ENCODE measurements at places on chromosomes 3 and 15.

DNA sequence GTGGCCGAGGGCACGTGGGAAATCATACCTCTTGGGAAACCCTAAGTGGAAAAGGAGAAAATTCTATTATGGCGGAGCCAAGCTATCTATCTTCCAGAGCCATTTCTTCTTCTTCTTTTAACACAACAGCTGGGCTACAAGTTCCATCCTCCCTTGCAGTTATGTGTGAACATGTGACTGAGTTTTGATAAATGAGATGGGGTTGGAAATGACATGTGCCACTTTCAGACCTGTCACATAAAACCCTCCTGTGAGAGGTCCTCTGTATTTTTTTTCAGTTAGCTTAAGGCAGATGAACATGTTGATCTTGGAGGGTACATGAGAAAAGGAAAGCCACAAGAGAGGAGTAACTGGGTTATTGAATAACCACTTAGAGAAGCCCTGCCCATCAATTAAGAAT, 47.9 kb downstream of the AGBL1 start:
- DNase-seq = no peak

- DNase-seq = peak; percentile 61
These were observed 22.8 kb downstream of the SLC9A9 start for GRCh38 chr3:143825513-143825912.

DNA sequence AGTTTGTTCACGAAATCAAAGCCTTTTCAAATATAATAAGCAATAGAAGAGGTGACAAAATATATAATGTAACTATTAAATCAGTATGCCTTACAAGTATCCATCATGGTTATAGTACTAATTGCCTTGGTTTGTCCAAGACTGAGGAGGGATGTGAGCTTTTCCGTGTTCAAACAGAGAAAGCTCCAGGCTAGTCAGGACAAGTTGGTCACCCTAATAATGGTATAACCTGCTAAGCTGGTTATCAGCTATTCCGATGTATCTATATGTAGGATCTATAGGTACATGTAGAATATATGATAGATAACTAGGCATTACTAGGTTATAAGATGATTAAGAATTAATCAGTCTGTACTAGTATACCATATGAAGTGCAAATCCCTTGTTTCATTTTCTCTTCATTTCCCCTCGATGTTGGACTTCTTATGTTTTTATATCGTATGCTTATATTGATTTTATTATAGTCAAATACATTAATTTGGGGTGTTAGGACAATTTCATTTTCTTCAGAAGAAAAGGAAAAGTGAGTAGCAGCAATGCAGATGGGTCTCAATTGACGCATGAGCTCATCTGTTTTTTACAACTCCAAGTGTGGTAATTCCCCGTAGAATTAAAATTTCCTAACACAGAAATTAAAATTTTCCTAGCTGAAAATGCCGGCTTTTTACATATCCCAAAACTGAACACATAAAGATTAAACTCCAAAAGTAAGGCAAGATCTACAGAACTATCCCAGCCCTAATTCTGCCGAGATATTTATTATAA, 419.1 kb downstream of the TIGIT start:
- DNase-seq = no peak

DNA sequence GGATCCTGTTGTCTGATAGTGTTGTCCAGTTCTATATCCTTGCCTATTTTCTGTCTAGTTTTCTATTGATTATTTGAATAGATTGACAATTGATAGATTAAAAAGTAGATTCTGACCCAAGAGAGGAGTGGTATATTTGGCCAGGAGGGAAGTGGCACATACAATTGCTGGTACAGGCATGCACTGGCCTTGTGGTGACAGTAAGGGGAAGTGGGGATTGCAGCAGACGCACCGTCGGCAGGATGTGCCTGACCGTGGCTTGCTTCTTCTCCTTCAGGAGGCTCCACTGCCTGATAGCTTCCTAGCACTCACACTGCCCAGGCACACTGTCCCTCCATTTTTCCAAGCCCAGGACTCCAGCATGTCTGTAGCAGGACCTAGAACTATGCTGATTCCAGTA, 10.5 kb downstream of the GABRG3 start:
- no peak for DNase-seq

DNA sequence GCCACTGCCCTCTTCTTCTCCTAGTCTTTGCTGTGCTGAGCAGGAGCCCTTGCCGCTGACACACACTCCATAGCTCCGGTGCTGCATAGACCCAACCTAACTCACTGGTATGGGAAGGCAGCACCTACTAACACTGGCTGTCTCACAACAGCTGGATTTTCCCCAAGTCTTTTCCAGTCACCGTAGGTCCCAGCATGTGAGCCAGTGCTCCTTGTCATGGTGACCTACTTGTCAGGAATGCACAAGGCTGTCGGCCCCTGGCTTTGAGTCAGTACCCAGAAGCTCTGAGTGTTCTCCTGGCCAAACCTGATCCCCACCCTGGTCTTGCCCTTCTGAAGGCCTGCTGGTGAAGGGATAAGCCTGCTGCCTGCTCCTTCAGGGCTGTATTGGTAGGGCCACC, 25.7 kb downstream of the AMOTL2 start:
- DNase-seq = no peak

DNA sequence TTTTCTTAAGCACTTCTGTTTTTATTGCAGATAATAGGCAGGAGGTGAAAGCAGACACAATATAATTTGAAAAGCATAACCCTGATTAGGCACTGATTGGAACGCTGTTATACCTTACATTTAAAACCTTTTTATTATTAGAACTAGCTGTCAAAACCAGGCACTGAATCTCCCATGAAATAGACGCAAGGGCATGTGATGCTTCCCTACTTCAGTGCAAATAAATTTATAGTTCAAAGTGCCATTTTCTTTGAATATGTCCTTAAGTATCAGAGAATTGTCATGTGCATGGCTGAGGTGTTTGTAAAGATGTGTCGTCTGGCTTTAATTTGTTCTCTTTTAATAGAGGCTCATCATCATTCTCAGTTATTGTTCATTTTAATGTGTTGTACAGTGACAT, 386.0 kb downstream of the NR2F2 start:
- no peak for DNase-seq
